Hematopoietic multipotent progenitor cell (in vitro differentiated cells): ENCODE measurements at places on chromosomes 4 and X.

DNA sequence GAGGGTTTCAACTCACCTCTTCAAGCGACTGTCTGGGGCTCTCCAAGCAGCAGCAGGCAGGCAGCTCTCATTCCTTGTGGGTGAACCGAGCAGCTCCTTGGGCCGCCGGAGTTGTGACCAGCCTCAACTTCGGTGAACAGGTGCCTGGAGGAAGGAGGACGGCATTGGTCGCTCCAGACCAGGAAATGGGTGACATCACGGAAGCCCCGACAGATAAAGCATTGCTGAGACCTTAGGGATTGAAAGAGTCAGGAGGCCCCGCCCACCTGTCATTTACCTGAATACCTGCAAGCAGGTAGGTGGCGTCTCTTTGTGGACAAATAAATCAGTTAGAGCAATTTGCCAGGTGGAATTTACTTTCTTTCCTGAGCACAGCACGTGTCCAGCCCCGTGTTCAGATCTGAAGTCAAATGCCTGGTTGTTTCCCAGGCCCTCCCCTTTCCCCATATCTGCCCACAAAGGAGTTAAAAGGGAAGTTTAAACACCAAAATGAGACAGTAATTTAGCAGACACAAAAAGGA is at the start of gene LNX1:
Gene LNX1 (minus strand): TSS at position 115 of the 521 bp plus-strand sequence. CDS start 17,484 bp downstream, outside the sequence.
- DNase-seq, result peak; percentile 54

- no peak for DNase-seq
Measured at GRCh38 chrX:47543496-47543895, 17.5 kb upstream of the ARAF start.

- DNase-seq, result no peak
Measured at GRCh38 chr4:183130328-183131155, 31.5 kb downstream of the WWC2 start.

- DNase-seq, result no peak
Measured at GRCh38 chr4:10639664-10640063, 44.9 kb downstream of the CLNK start.

- DNase-seq, result no peak
Measured at GRCh38 chr4:110850461-110851442, 227.9 kb upstream of the PITX2 start.

- no peak for DNase-seq
Measured at GRCh38 chr4:139622901-139623381, 42.7 kb upstream of the MGST2 start.

GRCh38 chr4:54004463-54004862 is 59.9 kb downstream of the CHIC2 start:
- DNase-seq, result no peak

GRCh38 chr4:25795566-25796454 is 67.0 kb downstream of the SEL1L3 start:
- DNase-seq, result no peak

GRCh38 chr4:140774510-140774909 is 18.3 kb upstream of the TBC1D9 start:
- DNase-seq, result no peak

DNA sequence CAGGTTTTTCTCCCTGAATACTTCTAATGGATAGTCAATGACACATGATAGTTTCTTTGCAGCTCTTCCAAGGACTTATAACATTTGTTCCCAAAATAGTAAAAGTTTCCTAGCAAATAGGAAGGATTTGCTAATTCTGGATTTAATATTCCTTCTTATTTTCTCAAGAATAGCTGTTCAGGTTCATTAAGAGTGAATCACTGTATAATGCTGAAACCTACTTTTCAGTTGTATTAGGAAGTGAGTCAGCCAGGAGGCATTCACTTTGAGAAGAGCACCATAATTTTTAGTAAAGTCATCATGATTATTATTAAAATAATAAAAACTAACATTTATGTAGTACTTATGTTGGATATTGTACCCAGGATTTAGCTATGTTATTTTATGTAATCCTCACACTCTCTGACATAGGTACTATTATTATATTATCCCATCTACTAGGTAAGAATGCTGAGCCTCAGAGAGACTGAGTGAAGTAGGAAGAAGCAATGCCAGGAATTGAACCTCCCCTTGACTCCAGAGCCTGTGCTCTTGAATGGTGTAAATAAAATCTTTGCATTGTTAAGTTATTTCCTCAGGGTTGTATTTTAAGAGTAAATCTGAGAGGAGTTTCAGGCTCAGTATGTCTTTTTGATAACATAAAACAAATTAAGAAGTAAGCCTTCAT is 114.8 kb downstream of the REELD1 start:
- no peak for DNase-seq
